ENCODE measurements at places on chromosomes 16 and 17. TPM values are rescaled to one million over a fixed set of nuclear protein-coding genes. Genes with fewer than 3 reads are reported as not detected.
A peak's percentile ranks its signal among the peaks of the same experiment; 100 is the strongest.

DNA sequence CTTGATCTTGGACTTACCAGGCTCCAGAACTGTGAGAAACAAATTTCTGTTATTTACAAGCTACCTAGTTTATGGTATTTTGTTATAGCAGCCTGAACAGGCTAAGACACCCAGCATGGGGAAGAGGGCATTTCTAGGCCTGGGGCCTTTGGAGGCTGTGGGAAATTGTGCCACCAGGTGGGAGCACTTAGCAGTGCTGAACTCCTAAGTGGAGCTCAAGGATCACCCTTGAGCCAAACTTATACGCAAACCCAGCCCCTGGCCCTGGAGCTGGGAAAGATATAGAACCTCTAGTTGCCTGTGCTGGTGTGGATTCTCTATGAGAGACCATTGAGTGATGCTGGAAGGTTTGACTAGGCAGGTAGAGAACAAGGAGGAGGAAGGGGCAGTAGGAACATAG lies 36.1 kb downstream of the MIS12 start:
- no peak for DNase-seq

- no peak for DNase-seq
Observed at GRCh38 chr16:10575506-10576130, 4.8 kb downstream of the EMP2 start.

- DNase-seq: no peak
Observed at GRCh38 chr16:49955858-49956257, 69.2 kb upstream of the CNEP1R1 start.

KRTAP2-1 gene
- total RNA-seq: not detected

- no peak for DNase-seq
Observed at GRCh38 chr17:75570034-75570676, 17.4 kb upstream of the MYO15B start.

DNA sequence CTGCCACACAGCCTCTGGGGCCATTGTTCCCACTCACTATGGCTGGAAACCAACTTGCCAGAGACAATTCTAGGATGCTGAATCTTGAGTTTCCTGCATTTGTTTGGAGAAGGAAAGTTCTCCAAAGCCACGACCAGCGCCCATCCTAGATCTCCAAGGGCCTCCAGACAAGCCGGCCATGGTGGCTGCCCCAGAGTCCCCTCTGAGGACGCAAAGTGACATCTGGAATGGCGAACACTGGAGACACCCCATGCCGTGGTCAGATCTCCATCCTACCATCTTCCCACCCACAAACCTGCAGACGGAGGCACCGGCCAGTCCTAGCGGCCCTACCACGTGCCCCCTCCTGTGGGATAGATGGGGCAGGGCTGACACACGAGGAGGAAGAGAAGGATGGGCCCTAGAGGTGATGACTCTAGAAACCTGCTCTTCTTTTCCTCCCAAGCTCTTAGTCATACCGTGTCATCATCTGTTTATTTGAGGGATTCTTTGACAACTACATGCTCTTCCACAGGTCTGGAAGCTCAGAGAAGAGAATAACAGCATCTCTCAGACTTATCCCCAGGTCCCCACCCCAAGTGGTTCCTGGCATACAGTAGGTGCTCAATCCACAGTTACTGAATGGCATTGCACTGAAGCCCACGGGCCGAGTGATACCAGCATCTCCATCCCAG lies 71.3 kb downstream of the MYH11 start:
- no peak for DNase-seq

GRCh38 chr17:48181653-48182052 lies 74.1 kb downstream of the SNX11 start:
- no peak for DNase-seq

SECTM1 gene
- 1.1 TPM for total RNA-seq

KCNG4 gene
- not detected for total RNA-seq

- no peak for DNase-seq
Observed at GRCh38 chr17:81865733-81866439, 5.3 kb downstream of the ARHGDIA start.

- DNase-seq: no peak
Observed at GRCh38 chr16:28307936-28308335, 15.6 kb downstream of the SBK1 start.

GRCh38 chr17:82231562-82232321 lies 2.9 kb downstream of the SLC16A3 start:
- no peak for DNase-seq

GRCh38 chr17:57586742-57587141 lies 158.4 kb downstream of the CCDC182 start:
- no peak for DNase-seq

DNA sequence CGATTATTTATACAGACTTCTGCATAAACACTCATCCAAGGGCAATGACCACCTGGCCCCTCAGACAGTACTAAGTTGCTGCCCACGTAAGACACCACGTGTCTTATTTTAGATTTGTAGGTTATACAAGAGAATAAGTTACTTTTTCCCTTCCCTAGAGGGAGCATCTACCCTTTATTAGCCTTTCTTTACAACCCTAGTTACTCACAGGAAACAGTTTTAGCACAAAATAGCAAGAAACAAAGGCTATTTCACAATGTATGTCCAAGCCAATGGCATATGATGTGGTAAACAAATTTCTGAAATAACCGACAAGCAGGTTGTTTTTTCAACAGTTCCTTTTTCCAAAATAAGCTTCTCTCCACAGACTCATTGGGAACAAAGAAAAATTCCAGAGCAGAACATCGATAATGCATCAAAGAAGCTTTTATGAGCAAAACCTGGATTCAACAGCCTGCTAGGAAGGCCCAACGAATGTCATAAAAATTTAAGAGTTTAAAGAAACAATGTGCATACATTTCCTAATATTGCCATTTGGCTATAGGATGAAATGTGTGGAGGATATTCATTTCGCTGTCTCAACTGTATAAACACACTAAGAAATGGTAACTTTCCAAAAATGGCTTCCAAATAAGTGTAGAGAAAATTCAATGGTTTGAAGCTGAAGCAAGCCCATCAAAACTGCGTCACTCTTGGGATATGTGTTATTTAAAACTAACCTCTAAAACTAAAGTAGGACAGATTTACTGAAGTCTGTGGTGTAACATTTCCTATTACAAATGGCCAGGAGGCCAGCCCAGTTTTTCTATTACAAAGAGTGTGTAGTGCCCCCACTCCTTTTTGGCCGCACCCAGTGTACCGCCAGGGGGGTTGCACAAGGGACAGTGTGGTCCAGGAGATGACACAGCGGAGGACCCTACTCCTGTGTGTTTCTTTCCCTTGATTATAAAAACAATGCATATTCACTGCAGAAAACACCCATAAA lies 50.4 kb upstream of the ERN1 start:
- DNase-seq: no peak

CPHXL2 gene
- total RNA-seq: not detected

TMEM100 gene
- total RNA-seq: 0.12 TPM

MYH2 gene
- not detected for total RNA-seq

ST6GALNAC2 gene
- total RNA-seq: 3.3 TPM

DNA sequence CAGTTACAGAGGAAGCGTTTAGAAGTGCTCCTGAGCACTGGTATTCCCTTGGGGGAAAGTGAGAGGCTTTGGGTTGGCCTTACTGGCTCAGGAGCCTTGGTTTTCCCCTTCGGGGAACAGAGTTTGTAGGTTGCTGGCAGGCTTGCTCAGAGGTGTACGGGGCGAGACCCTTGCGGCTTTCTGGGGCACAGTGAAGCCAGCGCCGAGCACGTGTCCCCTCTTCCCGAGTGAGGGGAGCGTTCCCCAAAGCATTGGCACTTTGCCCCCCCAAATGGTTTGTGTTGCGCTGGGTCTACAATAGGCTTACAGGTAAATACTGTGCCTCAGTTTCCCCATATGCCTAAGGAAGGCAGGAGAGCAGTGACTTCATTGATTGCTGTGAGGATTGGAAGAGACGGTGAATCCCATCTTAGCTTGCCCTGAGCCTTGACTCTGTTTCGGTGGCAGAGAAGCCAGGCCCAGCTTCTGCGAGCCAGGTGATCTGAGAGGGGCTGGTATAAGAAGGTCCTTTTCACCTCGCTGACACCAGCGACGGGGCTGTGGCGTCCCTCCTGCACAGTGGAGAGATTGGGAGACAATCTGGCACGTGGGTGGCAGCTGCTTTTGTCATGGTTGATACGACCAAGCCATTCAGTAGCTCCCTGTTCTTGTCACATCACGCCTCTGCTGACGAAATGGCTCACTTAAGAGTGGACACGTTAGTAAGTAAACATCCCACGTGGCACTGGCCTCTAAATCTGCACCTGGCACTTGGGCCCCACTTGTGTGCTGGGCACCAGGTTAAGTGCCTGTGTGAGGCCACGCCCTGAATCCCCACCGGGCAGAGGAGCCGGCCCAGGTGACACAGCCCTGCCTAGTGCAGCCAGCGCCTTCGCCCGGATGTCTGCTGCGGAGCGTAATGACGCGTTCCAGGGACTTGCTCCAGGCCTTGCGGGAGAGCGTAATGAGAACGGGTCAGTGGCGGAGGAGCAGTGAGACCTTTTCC lies 55.0 kb downstream of the MEAK7 start:
- no peak for DNase-seq

- DNase-seq: no peak
Observed at GRCh38 chr17:34313164-34313563, 6.1 kb upstream of the CCL8 start.

LITAFD gene
- not detected for total RNA-seq

PIK3R5 gene
- total RNA-seq: not detected

DNA sequence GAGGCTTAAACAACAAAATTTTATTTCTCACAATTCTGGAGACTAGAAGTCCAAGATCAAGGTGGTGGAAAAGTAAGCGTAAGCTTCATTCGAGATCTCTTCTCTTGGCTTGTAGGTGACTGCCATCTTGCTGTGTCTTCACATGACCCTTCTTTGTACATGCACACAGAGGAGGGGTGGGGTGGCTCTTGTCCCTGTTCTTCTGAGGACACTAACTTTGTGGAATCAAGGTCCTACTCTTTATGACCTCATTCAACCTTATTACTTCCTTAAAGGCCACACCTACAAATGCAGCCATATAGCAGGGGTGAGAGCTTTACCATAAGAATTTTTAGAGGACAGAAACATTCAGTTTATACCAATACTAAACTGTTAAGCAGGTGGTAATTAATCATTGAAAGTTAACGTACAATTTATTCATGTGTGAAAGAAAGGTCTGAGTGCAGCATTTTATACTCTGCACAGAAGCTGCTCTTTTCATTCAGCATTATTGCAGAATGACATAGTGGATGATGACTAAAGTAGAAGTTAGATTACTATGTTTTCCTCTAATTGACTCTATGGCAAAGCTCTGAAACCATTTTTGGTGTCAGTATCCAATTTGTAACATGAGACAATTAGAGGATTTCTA lies 139.9 kb upstream of the HLF start:
- no peak for DNase-seq

GRCh38 chr17:17970699-17971430 lies 1.3 kb downstream of the TOM1L2 start:
- DNase-seq: no peak

- no peak for DNase-seq
Observed at GRCh38 chr17:61009663-61010062, 332.0 kb downstream of the BCAS3 start.

- DNase-seq: no peak
Observed at GRCh38 chr16:87809150-87809902, 43.5 kb upstream of the KLHDC4 start.

- no peak for DNase-seq
Observed at GRCh38 chr17:79087428-79088143, 13.0 kb downstream of the ENGASE start.

KRTAP1-1 gene
- total RNA-seq: not detected

CCL3 gene
- total RNA-seq: not detected

GRCh38 chr17:2939714-2940351 lies 123.6 kb downstream of the OR1D5 start:
- DNase-seq: no peak

NPW gene
- total RNA-seq: 0.35 TPM

GRCh38 chr16:30114411-30114810 lies 1.1 kb upstream of the GDPD3 start:
- DNase-seq: no peak

GRCh38 chr17:73228748-73229236 lies 32.9 kb downstream of the CPSF4L start:
- DNase-seq: no peak

GRCh38 chr16:87062569-87063442 lies 254.4 kb downstream of the C16orf95 start:
- no peak for DNase-seq

DNA sequence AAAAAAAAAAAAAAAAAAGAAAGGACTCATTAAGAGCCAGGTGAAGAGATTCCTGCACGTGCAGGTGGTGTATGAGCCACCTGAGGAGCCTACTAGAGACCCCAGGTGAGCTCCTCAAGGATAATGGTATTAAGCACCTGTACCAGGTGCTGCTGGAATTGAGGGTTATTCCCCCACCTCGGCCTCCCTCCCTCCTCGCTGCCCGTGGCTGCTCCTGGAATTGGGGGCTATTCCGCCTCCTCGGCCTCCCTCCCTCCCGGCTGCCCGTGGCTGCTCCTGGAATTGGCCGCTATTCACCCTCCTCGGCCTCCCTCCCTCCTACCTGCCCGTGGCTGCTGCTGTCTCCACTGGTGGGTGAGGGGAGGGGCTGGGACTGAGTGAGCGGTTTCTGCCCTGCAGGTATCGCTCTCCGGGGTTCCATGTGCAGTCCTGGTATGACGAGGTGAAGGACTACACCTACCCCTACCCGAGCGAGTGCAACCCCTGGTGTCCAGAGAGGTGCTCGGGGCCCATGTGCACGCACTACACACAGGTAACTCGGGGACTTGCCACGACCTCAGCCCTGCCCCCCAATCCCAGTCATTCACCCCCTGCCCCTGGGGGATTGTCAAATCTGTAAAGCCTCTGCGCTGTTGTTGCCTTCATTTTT lies 29.3 kb downstream of the CRISPLD2 start:
- DNase-seq: no peak

GRCh38 chr17:81339191-81339533 lies 44.1 kb upstream of the SLC38A10 start:
- no peak for DNase-seq

GRCh38 chr17:80970044-80970761 lies 21.4 kb upstream of the CHMP6 start:
- DNase-seq: no peak

PPP1R1B gene
- total RNA-seq: not detected

GRCh38 chr17:49076573-49077384 lies 55.8 kb upstream of the B4GALNT2 start:
- DNase-seq: peak; percentile 42

DNA sequence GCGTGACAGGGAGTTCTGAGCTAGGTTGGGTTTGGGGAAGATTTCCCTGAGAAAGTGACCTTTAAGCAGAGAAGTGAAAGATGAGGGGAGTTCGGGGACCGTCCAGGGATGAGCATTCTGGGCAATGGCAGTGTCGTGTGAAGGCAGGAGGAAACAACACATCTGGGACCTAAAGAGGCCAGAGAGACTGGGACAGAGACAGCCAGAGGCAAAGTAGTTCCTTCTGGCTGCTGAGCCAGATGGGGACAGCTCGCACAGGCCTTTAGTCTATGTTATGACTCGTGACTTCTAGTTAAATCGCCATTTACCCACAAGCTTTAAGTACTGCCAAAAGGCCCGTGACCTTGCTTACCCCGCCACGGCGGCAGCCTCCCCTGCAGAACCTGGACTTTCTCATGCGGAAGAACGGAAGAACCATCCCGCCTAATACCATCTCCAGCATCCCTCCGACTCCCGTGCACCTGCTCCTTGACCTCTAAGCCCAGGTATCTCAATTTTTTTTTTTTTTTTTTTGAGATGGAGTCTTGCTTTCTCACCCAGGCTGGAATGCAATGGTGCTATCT lies 8.5 kb upstream of the MED11 start:
- DNase-seq: no peak

Measured in glomerular endothelial cell (primary cell).